ENCODE measurements at places on chromosomes 3 and 15. TPM values are rescaled to one million over a fixed set of nuclear protein-coding genes. Genes with fewer than 3 reads are reported as not detected.

DNA sequence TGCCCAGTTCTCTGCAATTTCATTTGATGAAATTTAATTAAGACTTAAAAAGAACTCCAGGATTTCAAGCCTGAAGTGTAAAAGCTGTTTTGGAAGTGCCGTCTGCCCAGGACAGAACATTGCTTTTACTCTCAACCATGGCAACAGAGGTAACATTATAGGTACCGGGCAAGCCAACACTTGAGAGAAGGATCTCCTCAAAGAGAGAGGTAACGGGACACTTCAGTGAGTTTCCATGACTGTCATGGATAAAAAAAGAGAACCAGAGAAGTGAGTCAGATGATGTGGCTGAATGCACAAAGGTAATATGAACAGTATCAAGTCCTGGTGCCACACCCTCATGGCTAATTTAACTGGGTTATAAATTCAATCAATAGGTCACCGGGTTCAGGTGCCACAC, 130.2 kb upstream of the LMOD3 start:
- H3K4me3 ChIP-seq, result no peak overlapping the region
- no peaks in the 10 kb centered on the region for H3K27me3 ChIP-seq
- no peak for DNase-seq
- H3K4me1 ChIP-seq, result no peaks in the 10 kb centered on the region
- no peak overlapping the region for H3K27ac ChIP-seq

The MESP1 gene
- 1.7 TPM for total RNA-seq

- H3K27me3 ChIP-seq, result peaks cover 29% of the 10 kb centered on the region
- no peaks in the 10 kb centered on the region for H3K4me1 ChIP-seq
- no peak for DNase-seq
- H3K4me3 ChIP-seq, result no peak overlapping the region
Measured at GRCh38 chr15:73370151-73370550, 1.4 kb upstream of the HCN4 start.

The BUB1B gene
- total RNA-seq, result 65.6 TPM

- H3K27me3 ChIP-seq, result no peaks in the 10 kb centered on the region
- DNase-seq, result no peak
- no peak overlapping the region for H3K27ac ChIP-seq
- H3K36me3 ChIP-seq, result no peaks in the 10 kb centered on the region
- no peak overlapping the region for H3K4me3 ChIP-seq
Measured at GRCh38 chr3:63450634-63451363, 172.7 kb downstream of the SYNPR start.

DNA sequence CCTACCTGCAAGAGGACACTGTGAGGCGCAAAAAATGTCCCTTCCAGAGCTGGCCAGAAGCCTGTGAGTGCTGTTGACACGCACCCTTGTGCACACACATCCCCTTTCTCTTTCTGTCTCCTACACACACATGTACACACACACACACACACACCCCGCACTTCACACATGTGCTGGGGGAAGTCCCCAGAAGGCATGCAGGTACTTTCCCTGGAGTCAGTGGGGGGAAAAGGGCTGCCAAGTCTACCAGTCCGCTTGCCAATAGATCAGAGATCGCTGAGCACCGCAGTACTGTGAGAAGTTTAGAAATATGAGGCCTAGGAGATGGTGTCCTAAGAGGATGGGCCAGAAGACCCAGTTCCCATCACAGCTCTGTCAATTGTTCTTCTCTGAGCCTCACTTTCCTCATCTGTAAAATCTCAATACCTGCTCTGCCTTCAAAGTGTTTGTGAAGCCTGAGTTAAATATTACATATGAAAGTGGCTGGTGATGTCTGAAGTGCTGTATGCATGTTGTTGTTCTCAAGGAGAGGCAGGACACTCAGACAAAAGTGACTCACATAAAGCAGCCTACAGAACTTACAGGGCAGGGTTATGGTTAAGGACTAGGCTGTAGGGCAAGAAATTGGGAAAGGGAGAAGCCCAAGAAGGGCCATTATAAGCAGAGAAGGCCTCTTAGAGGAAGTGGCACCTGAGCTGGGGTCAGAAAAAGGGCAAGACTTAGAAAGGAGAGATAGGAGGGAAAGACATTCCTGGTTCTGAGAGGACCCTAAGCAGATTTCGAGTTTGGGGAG, 6.8 kb downstream of the IL17RE start:
- H3K4me1 ChIP-seq, result no peaks in the 10 kb centered on the region
- DNase-seq, result no peak
- no peak overlapping the region for H3K4me3 ChIP-seq
- H3K27me3 ChIP-seq, result no peaks in the 10 kb centered on the region
- no peaks in the 10 kb centered on the region for H3K36me3 ChIP-seq

The CTSH gene
- 7.0 TPM for total RNA-seq

- no peaks in the 10 kb centered on the region for H3K36me3 ChIP-seq
- H3K4me3 ChIP-seq, result no peak overlapping the region
- H3K4me1 ChIP-seq, result no peaks in the 10 kb centered on the region
- H3K27me3 ChIP-seq, result no peaks in the 10 kb centered on the region
Measured at GRCh38 chr3:95462161-95462560, 1352.2 kb upstream of the EPHA6 start.

- H3K27ac ChIP-seq, result no peak overlapping the region
- no peaks in the 10 kb centered on the region for H3K4me1 ChIP-seq
- DNase-seq, result no peak
- H3K4me3 ChIP-seq, result no peak overlapping the region
- H3K36me3 ChIP-seq, result no peaks in the 10 kb centered on the region
Measured at GRCh38 chr3:129336093-129336706, 57.5 kb downstream of the HMCES start.

DNA sequence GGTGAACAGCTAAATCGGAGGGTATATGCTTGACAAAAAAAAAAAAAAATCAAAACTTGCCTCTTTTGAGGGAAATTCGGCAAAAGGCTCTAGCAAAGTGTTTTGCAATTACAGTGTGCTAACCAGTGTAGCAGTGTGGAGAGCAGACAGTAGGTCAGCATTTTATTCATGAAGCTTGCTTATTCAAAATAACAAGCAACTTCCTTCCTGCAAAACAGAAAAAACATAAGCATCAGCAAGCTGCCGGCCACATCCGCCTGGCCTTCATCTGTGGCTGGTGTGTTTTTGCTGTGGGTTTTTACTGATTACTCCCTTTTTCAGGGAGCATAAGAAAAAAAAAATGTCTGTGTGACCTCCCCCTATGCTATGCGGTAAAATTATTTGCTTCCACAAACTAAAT, 434.1 kb downstream of the OCA2 start:
- no peak overlapping the region for H3K27ac ChIP-seq
- DNase-seq, result no peak
- no peaks in the 10 kb centered on the region for H3K36me3 ChIP-seq
- H3K4me1 ChIP-seq, result no peaks in the 10 kb centered on the region
- no peaks in the 10 kb centered on the region for H3K27me3 ChIP-seq
- no peak overlapping the region for H3K4me3 ChIP-seq

DNA sequence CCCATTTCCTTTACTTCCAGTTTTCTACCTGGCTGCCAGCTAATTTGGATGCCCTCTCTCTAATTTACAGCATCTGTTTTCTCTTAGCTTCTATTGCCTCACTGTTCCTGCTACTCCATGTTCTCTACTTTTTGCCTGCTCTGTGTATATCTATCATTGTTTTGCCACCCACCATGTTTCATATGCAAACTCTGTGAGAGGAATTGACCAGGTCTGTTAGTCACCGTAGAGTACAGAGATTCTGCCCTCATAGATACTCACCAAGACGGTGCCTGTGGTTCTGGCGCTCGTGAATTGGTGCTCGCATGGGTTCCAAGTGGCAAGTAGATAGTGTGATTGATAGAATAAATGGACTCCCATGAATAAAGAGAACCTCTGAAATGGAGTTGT, 288.8 kb downstream of the CNTN6 start:
- no peaks in the 10 kb centered on the region for H3K27me3 ChIP-seq
- no peak overlapping the region for H3K4me3 ChIP-seq
- no peaks in the 10 kb centered on the region for H3K4me1 ChIP-seq
- no peak for DNase-seq
- H3K27ac ChIP-seq, result no peak overlapping the region

The CDCP1 gene
- not detected for total RNA-seq

The RASGRF1 gene
- total RNA-seq, result not detected

DNA sequence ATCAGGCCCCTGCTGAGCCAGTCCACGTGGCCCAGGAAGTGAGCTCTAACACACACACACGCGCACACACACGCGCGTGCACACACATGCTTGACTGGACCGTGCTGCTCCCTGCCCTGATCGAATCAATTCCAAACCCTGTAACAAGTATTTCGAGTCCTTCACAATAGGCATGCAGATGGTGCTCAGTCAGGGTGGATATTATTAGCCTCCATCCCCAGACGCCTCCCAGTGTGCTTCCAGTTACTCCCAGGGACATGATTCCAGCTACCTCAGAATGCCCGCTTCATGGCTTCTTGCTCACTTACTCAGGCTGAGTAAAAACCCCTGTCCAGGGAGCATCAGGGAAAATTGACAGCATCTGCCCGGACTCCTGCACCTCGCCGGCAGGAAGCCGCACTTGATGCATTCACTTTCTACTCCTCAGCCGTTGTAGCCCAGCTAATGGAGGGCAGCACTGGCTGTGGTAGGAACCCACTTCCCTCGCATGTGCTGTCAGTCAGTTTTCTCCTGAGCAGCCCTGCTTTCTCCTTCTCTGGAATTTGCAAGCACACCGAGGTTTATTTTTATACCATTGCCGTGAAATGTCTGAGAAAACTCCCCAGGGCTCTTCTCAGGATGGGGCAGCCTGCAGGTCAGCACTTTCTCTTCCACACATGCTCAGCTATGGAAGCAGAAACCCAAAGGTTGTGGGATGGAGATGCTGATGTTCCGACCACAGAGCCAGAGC, 126.1 kb upstream of the ABHD17C start:
- H3K36me3 ChIP-seq, result no peaks in the 10 kb centered on the region
- H3K27me3 ChIP-seq, result peaks cover 7% of the 10 kb centered on the region
- DNase-seq, result no peak
- H3K4me3 ChIP-seq, result no peak overlapping the region

GRCh38 chr3:26622621-26623418, at the start of gene LRRC3B:
Gene LRRC3B (plus strand): TSS chr3:26622772. CDS start chr3:26709673, 86,901 bp downstream.
- H3K4me1 ChIP-seq, result no peaks in the 10 kb centered on the region
- no peak within 1 kb of the TSS for H3K4me3 ChIP-seq
- DNase-seq, result no peak

GRCh38 chr3:94593526-94594150, 530.8 kb downstream of the NSUN3 start:
- H3K27ac ChIP-seq, result no peak overlapping the region
- H3K4me3 ChIP-seq, result no peak overlapping the region
- no peaks in the 10 kb centered on the region for H3K36me3 ChIP-seq
- DNase-seq, result no peak
- no peaks in the 10 kb centered on the region for H3K27me3 ChIP-seq

GRCh38 chr15:31814082-31814481, 216.2 kb upstream of the CHRNA7 start:
- H3K4me1 ChIP-seq, result no peaks in the 10 kb centered on the region
- no peak overlapping the region for H3K4me3 ChIP-seq

- no peaks in the 10 kb centered on the region for H3K36me3 ChIP-seq
- no peaks in the 10 kb centered on the region for H3K4me1 ChIP-seq
- DNase-seq, result no peak
- H3K4me3 ChIP-seq, result no peak overlapping the region
Measured at GRCh38 chr3:21618695-21619094, 132.3 kb downstream of the ZNF385D start.

- no peaks in the 10 kb centered on the region for H3K4me1 ChIP-seq
- H3K36me3 ChIP-seq, result no peaks in the 10 kb centered on the region
- no peak overlapping the region for H3K27ac ChIP-seq
- DNase-seq, result no peak
Measured at GRCh38 chr15:28943146-28943545, 57.4 kb downstream of the APBA2 start.

The P3H2 gene
- 6.6 TPM for total RNA-seq

DNA sequence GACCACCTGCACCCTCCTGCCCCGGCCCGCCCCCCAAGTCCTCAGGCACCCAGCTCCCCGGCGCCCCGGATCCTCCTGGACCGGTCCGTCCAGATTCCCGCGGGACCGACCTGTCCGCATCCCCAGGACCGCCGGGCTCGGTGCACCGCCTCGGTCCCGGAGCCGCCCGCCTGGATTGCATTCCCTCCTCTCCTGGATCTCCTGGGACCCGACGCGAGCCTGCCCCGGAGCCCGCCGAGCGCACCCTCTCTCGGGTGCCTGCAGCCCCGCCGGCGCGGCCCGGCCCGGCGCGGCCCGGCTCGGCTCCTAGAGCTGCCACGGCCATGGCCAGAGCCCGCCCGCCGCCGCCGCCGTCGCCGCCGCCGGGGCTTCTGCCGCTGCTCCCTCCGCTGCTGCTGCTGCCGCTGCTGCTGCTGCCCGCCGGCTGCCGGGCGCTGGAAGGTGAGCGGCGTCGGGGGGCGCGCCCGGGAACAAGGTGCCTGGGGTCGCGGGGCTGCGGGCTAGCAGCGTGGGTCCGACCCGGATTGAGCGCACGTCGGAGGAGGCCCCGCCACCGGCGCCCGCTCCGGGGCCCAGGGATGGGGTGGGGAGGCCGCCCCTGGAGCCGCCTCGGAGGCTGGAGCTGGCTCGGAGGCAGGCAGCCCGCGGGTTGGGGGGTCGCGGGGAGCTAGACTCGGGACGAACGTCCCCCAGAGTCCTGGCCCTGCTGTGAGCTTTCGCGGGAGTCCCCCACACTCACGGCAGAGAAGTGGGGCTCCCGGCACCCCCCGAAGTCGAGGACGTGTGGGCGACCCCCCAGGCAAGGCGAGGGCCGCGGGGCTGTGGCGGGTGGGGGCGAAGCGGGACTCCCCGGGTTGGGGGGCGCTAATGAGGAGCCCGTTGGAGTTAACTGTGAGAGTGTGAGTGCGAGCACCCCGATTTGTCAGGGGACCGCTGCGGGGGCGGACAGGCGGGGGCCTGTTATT, 610 bp downstream of the EPHB3 start:
- no peak for DNase-seq
- peaks cover 49% of the 10 kb centered on the region for H3K27me3 ChIP-seq
- H3K36me3 ChIP-seq, result no peaks in the 10 kb centered on the region
- no peak overlapping the region for H3K4me3 ChIP-seq
- no peak overlapping the region for H3K27ac ChIP-seq
- peaks cover 4% of the 10 kb centered on the region for H3K4me1 ChIP-seq

DNA sequence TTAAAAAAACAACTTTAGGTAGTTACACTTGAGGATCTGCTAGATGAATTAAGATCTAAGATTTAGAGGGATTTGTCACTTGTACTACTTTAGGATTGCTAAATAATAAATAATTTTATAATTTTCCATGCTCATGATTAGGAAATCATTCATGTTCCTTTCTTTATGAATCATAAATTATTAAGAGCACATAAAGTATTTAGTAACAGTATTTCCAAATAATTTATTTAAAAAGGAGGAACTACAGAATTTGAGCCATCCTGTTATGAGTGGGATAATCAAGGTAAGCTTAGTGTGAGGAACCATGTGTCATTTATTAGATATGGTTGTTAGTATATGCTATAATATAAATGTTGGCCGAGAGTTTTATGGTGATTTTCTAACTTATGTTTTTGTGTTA, 37.5 kb upstream of the C3orf38 start:
- H3K27ac ChIP-seq, result no peak overlapping the region
- no peak overlapping the region for H3K4me3 ChIP-seq
- no peaks in the 10 kb centered on the region for H3K4me1 ChIP-seq
- no peak for DNase-seq

The TMEM212 gene
- not detected for total RNA-seq

DNA sequence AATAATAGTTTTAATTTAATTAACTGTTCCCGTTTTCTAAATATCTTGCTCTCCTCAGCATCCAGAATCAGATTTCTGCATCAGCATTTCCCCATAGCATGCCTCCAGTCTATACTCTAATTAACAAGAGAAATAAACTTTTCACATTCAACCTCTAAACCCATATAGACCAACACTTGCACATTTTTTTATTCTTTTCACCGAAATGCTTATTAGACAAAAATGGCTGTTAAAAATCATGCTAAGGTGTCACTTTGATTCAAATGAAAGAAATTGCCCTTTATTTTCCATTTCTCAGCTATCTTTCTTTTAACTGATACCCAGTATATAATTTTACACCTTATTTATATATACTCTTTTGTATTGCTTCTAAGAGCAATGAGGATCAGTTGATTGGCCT, 1107.1 kb upstream of the EPHA6 start:
- no peak overlapping the region for H3K4me3 ChIP-seq
- H3K27me3 ChIP-seq, result no peaks in the 10 kb centered on the region
- H3K27ac ChIP-seq, result no peak overlapping the region
- H3K4me1 ChIP-seq, result no peaks in the 10 kb centered on the region

Measured in endothelial cell of umbilical vein (primary cell).